Stimulated activated CD4-positive, alpha-beta T cell treated with anti-CD3 and anti-CD28 coated beads, Interleukin-12 subunit alpha, Interleukin-12 subunit beta, amount 100 ng/mL, for 24 hours (primary cell): ENCODE measurements at places on chromosomes 1 and 21.

- no peak for DNase-seq
Measured at GRCh38 chr1:17255336-17255735, 6.4 kb downstream of the PADI3 start.

DNA sequence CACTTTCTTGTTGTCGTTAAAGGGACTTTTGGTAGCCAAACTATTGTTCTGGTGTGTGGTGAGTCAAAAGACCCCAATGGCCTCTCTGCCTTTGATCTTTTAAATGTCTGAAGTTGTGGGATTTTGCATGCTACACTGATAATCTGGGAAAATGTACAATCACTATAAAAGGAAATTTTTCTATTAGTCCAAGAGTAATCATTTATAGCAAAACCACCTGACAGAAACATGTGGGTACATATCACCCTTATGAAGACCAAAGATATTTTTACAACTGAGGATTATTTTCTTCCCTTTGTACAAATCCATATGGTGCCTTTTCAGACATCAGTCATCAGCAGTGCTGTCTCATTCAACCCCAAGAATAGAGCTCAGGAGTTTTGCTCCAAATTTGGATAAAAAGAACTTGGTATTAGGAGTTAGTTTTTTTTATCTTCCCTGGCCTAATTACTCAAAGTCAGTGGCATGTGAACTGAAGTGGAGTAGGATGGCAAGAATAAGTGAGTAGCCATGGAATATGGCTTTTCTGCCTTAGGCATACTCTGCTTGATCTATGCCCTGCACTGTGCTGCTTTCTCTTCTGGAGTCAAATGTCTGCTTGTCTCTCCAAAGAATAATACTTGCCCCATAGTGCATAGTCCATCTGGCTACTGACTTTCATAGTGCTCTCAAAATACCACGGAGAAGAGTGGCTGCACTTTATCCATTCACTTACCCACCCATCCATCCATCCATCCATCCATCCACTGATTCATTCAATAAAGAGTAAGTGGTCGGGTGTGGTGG, 13.5 kb downstream of the GREM2 start:
- no peak for DNase-seq

DNA sequence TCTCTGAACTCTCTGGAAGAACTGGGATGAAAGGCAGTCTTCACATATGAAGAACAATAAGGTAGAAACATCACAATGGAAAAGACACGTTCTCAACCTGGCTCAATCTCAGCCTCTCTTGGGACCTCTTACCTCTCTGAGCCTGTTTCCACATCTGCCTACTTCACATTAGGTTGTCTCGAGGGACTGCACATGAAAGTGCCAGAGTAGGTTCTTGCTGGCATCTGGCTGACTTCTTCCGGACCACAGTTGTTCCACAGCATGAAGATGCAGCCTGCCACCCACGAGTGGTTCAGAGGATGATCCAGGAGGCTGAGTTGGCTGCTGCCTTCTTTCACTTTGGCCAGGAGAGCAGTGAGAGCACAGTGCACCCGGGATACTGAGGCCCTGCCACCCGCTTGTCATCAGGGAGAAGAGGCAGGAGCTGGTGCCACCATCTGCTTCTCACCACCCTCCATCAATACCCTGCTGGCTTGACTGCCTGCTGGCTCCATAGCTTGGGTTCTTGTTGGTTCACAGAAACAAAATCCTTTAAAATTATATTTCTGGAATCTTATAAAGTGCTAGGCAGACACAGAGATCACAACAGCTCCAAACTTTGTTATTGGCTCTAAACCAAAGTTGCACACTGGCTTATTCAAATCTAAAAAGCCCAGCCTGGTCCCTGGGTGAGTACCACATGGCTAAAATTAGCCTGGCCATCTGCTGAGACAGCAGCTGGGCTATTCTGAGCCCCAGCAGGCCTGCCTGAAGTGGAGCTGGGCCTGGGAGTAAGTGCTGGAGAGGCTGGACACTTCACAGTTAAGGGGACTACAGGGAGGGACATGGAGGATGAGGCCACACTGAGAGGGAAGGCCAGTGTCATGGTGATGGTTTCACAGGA, 46.9 kb upstream of the LIN9 start:
- DNase-seq = no peak

DNA sequence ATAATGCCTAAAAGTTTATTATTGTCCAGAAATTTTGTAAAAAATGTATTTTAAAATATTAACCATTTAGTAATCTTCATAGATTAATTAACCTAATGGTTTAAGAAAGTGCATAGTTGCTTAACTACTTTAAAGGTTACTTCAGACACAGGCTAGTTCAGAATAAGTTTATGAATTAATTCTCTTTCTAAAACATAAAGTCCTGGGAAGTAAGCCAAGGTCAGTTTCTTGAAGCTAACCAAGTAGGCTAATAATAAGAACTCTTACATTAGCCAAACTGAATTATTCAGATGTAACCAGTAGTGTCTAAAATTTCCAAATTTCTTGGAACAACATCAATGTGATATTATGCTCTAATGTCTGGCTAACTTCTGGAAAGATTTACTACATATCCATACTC, 790.4 kb downstream of the NCAM2 start:
- DNase-seq = no peak

DNA sequence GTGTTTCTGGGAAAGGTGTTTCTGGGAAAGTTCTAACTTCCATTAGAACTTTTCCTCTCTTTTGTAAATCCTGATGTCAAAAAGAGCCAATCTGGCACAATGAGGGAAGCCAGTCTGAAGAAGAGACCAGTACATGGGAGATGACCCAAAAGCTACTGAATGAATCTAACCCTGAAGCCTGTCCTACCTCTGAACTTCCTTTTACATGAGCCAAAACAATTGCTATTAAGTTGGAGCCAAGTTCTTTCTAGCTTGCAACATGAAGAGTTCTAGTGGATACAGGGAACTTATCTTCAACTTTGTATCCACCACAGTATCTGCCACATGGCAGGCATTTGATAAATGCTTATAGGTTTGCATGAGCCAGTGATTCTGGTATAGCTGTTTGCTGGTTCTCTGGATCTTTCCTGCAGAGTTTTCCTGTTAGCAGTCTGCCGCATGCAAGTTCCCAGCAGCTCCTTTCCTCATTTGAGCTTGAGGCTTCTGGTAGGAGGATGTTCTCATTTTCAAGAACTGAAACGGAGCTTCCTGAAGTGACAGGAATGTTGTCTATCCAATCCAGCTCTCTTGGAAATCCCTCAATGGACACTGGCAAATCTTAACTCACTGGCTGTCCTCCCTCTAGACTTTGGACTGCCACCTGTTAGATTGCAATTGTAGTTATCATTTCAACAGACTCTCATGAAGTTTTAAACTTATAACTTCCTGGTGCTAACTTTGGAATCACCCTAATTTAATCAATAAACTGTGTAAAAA, 73.1 kb upstream of the LPGAT1 start:
- no peak for DNase-seq

DNA sequence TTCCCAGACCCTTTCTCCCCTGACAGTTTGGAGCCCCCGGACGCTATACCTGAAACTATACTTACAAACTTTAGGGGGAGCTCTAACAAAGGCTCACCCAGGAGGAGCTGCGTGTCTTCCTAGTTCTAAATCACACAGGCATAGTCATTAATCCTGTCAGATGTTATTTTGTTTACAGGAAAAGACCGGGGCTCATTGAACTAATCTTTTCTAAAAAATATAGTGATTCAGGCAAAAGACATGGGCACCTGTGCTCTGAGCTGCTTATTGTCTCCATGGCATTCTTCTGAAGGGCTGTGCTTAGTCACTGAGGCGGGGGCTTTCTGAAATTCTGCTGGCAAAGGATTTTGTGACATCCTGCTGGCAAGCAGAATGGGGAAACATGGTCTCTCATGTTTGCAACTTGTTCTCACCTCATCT, 1577.0 kb downstream of the NCAM2 start:
- DNase-seq = no peak

- DNase-seq = no peak
Measured at GRCh38 chr1:216723274-216723780, at the start of gene ESRRG. ESRRG (minus strand) TSS chr1:216723429; CDS start chr1:216723299, 130 bp downstream.

- DNase-seq = no peak
Measured at GRCh38 chr1:109531826-109532364, 7.8 kb upstream of the GPR61 start.

GRCh38 chr1:222048094-222048595, 306.3 kb upstream of the DUSP10 start:
- DNase-seq = no peak

GRCh38 chr1:153934746-153935145, 11.8 kb downstream of the DENND4B start:
- DNase-seq = no peak

- no peak for DNase-seq
Measured at GRCh38 chr1:204074274-204075138, 1.6 kb downstream of the SOX13 start.

- DNase-seq = peak; percentile 73
Measured at GRCh38 chr1:228664399-228664914, 70.8 kb upstream of the RHOU start.

- DNase-seq = no peak
Measured at GRCh38 chr1:151036356-151036755, at the start of gene BNIPL. BNIPL (plus strand) TSS chr1:151036586; CDS start chr1:151036726, 140 bp downstream.

DNA sequence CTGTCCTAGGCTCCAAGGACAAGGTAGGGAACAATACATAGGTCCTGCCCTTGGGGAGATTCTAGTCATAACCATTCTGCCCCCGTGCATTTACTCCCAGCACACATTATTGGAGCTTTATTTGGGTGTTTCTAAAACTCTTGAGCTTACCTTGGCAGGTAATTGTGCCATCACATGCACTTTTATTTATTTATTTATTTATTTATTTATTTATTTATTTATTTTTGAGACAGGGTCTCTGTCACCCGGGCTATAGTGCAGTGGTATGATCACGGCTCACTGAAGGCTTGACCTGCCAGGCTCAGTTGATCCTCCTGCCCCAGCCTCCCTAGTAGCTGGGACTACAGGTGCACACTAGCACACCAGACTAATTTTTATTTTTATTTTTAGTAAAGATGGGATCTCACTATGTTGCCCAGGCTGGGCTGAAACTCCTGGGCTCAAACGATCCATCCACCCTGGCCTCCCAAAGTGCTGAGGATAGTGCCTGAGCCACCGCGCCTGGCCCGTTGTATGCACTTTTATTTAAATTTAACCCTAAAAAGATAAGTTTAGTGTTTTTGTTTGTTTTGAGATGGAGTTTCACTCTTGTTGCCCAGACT, 9.2 kb downstream of the AGMAT start:
- DNase-seq = no peak

DNA sequence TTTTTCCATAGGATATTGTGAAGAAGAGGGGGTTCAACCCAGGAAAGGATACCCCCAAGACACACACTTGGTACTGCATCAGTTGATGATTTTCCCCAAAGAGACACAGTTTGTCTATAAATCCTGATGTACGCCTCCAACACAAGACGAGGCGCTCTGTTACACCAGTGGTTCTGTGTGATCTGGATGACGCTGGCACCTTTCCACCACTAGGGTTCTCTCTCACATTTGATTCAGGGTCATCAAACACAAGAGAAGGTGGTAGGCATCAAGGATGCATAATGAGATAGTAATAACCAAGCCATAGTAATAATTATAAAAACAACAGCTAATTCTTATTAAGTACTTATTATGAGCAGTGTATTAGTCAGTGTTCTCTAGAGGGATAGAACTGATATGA, 508.8 kb upstream of the ZP4 start:
- DNase-seq = no peak

DNA sequence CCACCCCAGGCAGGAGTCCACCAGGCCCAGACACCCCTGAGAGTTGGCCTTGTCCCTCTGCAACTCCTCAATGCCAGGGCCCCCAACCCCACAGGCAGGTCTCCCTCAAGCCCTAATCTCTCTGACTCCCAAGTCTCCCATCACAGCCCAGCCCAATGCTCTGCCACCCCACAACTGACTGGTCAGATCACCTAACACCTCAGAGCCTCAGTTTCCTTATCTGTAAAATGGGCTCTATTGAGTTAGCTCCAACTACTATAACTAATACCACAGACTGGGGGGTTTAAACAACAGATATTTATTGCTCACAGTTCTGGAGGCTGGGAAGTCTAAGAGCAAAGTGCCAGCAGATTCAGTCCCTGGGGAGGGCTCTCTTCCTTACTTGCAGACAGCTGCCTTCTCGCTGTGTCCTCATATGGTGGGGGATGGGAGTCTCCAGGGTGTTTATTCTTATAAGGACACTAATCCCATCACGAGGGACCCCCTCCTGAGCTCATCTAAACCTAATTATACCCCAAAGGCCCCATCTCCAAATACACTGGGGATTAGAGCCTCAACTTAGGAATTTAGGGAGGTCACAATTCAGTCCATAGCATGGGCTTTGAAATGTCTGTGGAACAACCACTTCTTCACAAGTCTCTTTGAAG, 34.9 kb upstream of the ZC3H12A start:
- DNase-seq = no peak

DNA sequence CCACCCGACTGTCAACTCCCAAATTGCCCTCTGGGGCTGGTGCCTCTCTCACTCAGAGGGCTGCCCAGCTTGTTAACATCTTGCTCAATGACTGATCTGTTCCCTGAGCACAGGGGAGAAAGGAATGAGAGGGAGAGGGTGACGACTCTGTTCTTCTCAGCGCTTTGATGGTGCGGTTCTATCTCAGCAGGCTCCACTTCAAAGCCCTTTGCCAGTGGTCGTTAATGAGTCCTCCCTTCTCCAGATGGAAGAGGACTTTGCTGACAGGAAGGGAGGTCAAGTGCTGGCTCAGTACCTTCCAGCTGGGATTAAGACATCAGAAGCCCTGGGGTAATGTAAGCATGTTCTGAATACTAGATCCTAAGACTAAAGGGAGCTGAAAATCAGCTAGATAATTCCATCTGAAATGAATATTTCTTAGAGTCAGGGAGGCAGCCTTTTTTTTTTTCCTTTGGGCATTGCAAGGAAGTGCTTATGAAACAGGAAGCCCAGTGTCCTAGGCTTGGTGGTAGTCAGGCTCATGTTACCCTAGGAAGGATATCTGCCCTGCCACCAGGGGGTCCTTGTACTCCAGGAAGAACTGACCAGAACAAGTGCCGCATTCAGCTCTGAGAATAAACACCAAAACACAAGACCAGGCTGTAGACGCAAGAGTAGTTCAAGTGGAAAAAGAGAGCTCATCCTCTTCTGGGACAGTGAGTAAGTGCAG, 4.7 kb downstream of the FMOD start:
- DNase-seq = no peak

DNA sequence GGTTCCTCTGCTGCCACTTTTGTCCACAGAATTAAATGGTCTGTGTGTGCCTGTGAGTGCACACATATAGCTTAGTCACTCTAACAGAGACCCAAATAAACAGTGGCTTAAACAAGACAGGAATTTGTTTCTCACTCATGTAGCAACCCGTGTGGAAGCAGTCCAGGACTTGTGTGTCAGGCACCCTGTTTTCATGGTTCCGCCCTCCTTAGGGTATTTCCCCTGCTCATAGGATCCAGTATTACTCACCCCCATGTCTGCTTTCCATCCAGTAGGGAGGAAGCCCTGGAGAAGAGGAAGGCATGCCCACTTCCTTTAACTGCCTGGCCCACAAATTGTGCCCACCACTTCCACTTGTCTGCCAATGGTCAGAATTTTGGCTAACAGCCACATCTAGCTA, 41.3 kb upstream of the TACSTD2 start:
- DNase-seq = no peak

GRCh38 chr21:38985568-38986378, 180.0 kb downstream of the ETS2 start:
- DNase-seq = peak; percentile 31
